ENCODE measurements at places on chromosomes 12 and 14. TPM values are rescaled to one million over a fixed set of nuclear protein-coding genes. Genes with fewer than 3 reads are reported as not detected.

The SLC2A3 gene
- 8.2 TPM for total RNA-seq

The TAS2R43 gene
- total RNA-seq = 7.7 TPM

The AQP5 gene
- not detected for total RNA-seq

- peaks cover 6% of the 10 kb centered on the region for H3K4me1 ChIP-seq
- peak; percentile 63 for DNase-seq
- peak overlapping the region; percentile 93 for H3K4me3 ChIP-seq
- peak overlapping the region; percentile 99 for H3K27ac ChIP-seq
- H3K27me3 ChIP-seq = no peaks in the 10 kb centered on the region
- H3K36me3 ChIP-seq = no peaks in the 10 kb centered on the region
Measured at GRCh38 chr12:45726603-45727300, 2.8 kb upstream of the ARID2 start.

- DNase-seq = no peak
- H3K27ac ChIP-seq = no peak overlapping the region
- no peaks in the 10 kb centered on the region for H3K27me3 ChIP-seq
Measured at GRCh38 chr14:61627612-61628011, 67.7 kb upstream of the HIF1A start.

GRCh38 chr14:56995010-56995409 lies 184.7 kb upstream of the OTX2 start:
- no peaks in the 10 kb centered on the region for H3K36me3 ChIP-seq
- H3K27ac ChIP-seq = no peak overlapping the region
- no peak overlapping the region for H3K4me3 ChIP-seq
- H3K27me3 ChIP-seq = no peaks in the 10 kb centered on the region
- H3K4me1 ChIP-seq = no peaks in the 10 kb centered on the region

DNA sequence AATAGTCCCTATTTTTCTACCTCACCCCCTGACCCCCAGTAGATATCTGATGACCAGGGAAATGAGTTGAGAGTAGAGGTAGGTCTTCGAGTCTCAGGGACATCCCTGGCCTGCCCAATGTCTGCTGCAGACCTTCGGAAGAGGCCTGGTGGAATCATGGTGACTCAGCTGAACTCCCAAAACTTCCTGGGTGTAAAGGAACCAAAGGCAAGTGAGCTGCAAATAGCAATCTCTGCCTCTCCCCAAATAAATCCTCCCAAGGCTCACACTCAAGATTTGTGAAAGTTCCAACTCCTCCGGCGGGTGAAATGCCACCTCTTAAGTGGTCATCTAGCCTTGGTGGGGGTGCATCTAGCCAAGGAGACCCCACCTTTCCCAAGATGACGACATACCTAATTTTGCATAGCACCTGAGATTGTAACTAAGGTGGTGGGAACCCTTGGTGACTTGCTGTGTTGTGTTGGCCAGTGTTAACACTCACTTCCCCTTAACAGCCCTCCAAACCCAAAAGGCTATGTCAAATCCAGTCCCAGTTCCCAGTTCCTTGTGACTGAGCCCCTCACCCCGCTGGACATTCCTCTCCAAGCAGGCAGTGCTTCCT lies 6.3 kb downstream of the ZFP36L1 start:
- DNase-seq = peak; percentile 58
- peak overlapping the region; percentile 96 for H3K27ac ChIP-seq
- H3K4me3 ChIP-seq = peak overlapping the region; percentile 78
- peaks cover 4% of the 10 kb centered on the region for H3K4me1 ChIP-seq
- no peaks in the 10 kb centered on the region for H3K36me3 ChIP-seq

- no peak overlapping the region for H3K27ac ChIP-seq
- no peak overlapping the region for H3K4me3 ChIP-seq
- H3K36me3 ChIP-seq = no peaks in the 10 kb centered on the region
- H3K27me3 ChIP-seq = no peaks in the 10 kb centered on the region
- no peaks in the 10 kb centered on the region for H3K4me1 ChIP-seq
- no peak for DNase-seq
Measured at GRCh38 chr14:88044776-88045446, 40.0 kb downstream of the GPR65 start.

DNA sequence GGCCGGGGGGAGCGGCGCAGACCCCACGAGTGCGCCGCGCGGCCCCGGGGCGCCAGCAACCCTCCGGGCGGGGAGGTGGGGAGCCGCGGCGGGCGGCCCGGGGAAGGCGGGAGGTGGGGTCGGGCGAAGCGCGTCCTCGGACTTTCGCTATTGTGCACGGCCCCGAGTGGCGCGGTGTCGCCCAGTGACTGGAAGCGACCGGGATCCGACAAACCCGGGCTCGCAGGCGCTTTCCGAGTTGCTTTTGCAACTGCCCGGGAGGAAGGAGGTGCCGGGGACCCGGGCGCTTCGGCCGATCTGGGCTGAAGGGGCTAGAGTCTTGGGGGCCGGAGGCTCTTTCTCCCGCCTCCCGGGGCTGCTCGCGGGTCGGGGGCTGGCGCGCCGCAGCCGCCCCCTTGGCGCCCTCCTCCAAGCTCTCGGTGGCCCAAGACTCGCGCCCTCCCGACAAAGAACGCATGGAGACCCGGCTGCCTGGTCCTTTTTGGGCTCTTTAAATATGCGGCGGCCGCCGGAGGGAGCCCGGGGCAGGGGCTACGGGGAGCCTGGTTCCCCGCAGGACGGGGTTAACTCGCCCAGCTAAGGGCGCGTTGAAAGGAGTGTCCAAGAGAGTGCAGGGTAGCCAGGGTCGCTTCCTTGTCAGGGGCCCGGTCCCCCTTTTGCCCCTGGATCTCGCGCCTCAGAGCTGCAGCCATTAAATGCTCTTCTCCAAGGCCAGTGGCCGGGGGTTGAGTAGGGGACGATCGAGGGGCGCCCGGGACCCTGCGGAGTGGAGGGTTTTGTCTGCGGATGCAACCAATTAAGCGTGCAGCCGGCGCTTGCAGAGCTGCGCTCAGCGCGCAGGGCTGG lies 1.4 kb downstream of the HMGA2 start:
- peaks cover 24% of the 10 kb centered on the region for H3K27me3 ChIP-seq
- peak overlapping the region; percentile 50 for H3K4me3 ChIP-seq
- no peaks in the 10 kb centered on the region for H3K4me1 ChIP-seq
- H3K27ac ChIP-seq = no peak overlapping the region
- peak; percentile 18 for DNase-seq

- no peaks in the 10 kb centered on the region for H3K27me3 ChIP-seq
- peak overlapping the region; percentile 66 for H3K4me3 ChIP-seq
- H3K4me1 ChIP-seq = peaks cover 51% of the 10 kb centered on the region
Measured at GRCh38 chr14:73759183-73759713, 45.1 kb upstream of the PNMA1 start.

GRCh38 chr14:102593061-102593824 lies 794 bp downstream of the RCOR1 start:
- DNase-seq = peak; percentile 37
- peak overlapping the region; percentile 98 for H3K27ac ChIP-seq
- peak overlapping the region; percentile 96 for H3K4me3 ChIP-seq
- H3K36me3 ChIP-seq = no peaks in the 10 kb centered on the region
